Mesenteric fat pad (tissue), 1 donor: ENCODE measurements at places on chromosomes 7 and 10.

GRCh38 chr10:69327463-69328379 lies 49.4 kb downstream of the HK1 start:
- DNase-seq = no peak

DNA sequence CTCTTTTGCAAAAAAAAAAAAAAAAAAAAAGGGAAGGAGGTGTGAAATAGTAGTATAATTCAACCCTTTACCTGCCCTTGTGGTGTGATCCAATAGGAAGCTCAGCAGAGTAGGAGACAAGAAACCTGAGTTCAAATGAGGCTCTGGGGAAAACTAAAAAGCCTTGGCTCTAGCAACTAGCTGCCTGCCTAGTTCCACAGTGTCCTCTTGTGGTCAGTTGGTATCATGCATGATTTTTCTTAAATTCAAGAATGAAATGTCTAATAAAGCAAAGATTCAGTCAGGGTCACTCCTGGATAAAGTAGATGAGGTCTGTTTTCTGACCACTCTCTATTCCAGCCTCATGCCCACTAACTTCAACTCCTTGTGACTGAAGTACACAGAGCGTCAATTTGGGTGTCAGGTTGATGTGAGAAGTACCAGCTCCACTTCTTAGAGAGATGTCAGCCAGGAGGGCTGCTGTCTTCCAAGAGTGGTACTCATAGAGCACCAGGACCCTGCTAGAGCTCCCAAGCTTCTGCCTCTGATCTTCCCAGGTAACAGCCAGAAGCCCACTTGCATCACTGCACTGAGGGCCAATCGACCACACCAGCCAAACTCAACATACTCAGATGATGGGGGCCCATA lies 10.5 kb downstream of the LSM5 start:
- no peak for DNase-seq

DNA sequence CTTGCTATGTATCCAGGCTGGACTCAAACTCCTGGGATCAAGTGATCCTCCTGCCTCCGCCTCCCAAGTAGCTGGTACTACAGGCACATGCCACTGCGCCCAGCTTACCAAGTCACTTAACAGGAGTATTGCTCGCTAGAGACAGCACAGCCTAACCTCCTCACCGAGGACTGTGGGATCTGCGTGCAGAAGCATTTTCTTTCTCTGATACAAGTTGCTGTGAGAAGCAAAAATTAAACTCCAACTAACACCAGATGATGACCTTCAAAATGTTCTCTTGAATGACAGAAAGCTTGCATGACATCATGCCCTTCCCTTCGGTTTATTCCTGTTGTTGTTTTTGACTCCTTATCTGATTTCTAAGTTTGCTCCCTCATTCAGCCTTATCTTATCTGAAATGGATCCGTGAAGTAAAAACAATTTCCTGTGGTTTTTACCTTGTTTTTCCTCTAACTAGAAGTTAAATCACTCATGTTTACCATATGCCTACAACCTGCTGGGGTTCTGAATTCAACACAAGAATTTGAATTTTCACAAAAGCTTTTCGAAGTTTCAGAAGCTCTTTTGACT lies 94.4 kb upstream of the KIF5B start:
- no peak for DNase-seq

GRCh38 chr7:118793582-118793981 lies 569.1 kb downstream of the ANKRD7 start:
- DNase-seq = no peak

DNA sequence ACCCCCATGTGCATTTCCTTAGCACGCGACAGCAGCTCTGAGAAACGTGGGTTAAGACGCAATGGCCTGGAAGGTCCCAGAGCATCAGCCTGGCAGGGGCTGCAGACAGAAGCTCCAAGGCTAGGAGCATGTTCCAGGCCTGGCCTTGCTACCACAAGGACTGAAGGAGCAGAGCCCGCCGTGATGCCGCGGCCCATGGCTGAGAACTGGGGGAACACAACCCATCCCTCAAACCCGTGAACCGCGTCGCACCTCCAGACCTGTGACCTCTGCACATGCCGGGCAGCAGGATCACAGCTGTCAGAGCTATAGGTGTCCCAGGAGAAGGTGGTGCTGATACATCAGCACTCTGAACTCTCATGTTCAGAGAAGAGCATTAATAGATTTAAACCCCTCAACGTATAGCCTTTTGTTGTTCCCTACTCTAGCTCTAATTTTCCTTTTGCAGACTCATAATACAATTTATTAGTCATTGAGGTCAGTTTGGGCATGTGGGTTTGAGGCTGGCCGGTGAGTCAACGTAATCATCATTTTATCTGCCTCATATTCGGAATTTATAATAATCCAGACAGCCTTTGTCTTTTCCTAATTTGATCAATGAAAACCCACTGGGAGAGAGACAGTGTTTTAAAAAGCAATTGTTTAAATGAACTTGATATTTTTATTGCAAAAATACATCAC lies 222.5 kb upstream of the TCERG1L start:
- no peak for DNase-seq

- no peak for DNase-seq
Measured at GRCh38 chr10:22505911-22506685, 160.8 kb downstream of the SPAG6 start.

GRCh38 chr7:21898265-21898930 lies 47.3 kb downstream of the CDCA7L start:
- DNase-seq = no peak

DNA sequence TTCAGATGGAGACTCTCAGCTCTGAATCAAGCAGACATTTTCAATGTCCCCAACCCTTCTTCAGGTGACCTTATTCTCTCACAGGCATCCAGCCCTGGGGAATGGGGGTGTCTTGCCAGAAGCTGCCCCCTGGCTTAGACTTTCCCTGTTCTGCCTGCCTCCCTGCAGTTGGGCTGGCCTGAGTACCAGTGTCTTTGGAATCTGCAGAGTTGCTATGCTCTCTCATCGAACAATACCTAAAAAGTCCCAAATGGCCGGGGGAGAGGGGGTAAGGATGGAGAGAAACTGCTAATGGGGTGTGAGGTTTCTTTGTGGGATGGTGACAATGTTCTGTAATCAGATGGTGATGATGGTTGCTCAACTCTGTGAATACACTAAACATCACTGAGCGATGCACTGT lies 20.6 kb downstream of the SLC18A2 start:
- DNase-seq = no peak

- no peak for DNase-seq
Measured at GRCh38 chr7:43590862-43591557, 8.1 kb downstream of the STK17A start.

DNA sequence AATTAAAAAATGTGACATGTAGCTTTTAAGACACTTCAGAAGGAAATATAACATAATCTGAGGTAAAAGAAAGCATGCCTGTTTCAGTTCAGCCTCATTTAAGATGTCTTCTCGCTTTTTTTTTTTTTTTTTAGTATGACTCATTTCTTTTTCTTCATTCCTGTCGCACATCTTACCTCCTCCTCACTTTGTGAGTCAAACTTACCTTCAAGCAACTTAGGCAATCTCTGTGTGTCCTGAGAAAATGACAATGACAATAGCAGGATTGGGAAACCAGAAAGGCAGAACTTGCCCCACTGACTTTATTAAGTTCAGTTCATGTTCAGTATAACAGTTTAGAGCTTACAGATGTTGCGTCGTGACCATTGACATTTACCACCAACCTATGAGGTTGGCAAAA lies 7.7 kb downstream of the PTN start:
- DNase-seq = no peak
